ENCODE measurements at places on chromosomes 5 and 9.
A peak's percentile ranks its signal among the peaks of the same experiment; 100 is the strongest.

DNA sequence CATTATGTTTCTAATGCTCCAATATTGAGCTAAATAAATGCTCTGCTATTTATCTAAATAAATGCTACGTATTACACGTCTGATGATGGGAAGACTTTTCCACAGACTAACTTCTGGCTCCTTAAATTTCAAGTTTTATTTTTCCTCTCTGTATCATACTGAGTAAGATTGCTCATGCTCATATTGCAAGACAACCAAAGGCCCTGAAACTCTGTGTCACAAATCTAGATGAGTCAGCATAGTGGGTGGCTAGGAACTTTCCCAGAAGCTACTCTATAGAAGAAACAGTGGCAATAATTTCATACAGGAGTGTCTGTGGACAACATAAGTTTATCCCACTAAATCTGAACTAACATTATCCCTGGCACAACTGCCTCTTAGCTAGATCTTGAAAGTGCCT is 53.0 kb upstream of the RFX3 start:
- DNase-seq = no peak

- DNase-seq = no peak
These were observed at the start of gene SUSD1 for GRCh38 chr9:112174965-112175795. SUSD1 (minus strand) TSS chr9:112175297; CDS start chr9:112175235, 62 bp downstream.

GRCh38 chr5:80127116-80127552 is 92.0 kb downstream of the THBS4 start:
- DNase-seq = peak; percentile 62

GRCh38 chr9:107635101-107635802 is 145.7 kb upstream of the KLF4 start:
- no peak for DNase-seq

GRCh38 chr5:119287547-119288111 is 68.2 kb upstream of the TNFAIP8 start:
- no peak for DNase-seq

- no peak for DNase-seq
These were observed 57.1 kb upstream of the IZUMO3 start for GRCh38 chr9:24602693-24603352.

DNA sequence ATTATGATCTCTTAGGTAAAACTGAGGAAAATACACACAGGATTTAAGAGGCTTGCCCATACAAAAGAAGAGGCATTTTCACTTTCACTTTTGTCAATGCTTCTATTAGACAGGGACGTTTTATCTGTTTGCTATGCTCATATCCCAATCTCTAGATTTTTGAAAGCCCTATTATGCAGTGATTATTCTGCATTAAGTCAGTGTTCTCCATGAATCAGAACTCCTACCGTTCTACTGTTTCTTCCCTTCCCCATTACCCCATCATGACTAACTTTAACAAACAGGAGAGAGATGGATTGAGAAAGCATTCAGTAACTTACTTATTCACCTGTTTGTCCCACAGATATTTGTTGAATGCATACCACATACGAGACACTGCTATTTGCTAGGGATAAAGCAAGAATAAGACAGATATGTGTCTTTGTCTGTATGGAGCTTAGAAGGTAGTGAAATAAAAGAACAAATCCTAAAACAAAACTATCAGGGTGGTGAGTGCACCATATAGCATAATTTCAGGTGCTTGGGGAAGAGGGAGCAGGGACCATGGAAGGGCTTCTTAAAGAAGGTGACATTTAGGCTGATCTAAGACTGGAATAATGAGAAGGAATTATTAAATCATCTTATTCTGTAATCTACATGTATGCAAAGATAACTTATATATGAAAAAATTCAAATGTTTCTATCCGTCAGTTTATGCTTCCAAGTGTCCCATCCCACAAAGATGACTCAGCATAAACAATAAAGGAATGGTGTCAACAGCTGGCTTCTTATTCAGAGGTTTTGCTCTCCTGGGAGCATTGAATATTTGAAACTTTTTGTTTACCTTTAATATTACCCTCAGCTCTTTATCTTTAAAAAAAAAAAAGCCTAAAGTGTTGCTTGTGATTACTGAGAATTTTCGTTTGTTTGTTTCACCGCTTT is 328.1 kb downstream of the HINT1 start:
- DNase-seq = no peak

DNA sequence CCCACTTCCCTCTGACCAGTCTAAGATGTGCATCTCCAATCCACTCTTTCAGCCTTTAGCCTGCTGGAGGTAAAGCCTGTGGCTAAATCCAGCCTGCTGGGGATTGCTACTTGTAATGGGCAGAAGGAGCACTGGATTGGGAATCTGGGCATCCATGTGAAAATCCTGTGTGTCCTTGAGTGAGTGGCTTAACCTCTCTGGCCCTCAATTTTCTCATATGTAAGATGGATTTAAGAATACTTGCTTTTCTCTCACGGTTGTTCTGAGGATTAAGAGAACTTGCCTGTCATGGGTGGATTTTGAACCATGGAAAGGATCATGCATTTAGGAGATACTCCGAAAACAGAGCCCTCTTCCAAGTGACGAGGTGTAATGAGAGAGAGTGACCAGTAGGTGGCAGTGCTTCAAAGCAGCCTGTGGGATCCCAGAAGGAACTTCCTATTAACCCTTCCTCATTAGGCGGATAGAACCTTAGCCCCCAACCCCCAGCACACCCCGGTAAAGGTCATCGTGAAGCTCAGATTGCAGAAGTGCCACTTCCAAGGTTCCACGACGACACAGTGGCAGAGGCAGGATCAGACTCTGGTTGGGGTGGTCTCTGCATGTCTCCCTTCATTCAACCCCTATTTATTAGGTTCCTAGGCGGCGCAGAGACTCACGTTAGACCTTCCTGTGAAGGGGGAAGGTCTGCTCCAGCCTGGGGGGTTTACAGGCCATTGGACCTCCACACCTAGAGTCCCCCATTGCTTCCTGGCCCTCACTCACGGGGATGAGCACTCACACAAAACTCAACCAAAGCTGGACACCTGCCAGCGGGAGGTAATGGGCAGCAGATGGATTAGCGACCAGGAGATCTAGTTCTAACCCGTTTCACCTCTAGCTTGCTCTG is 68.7 kb upstream of the ZNF618 start:
- no peak for DNase-seq

- DNase-seq = no peak
These were observed 133.3 kb upstream of the PPP1R2B start for GRCh38 chr5:156716591-156717380.

DNA sequence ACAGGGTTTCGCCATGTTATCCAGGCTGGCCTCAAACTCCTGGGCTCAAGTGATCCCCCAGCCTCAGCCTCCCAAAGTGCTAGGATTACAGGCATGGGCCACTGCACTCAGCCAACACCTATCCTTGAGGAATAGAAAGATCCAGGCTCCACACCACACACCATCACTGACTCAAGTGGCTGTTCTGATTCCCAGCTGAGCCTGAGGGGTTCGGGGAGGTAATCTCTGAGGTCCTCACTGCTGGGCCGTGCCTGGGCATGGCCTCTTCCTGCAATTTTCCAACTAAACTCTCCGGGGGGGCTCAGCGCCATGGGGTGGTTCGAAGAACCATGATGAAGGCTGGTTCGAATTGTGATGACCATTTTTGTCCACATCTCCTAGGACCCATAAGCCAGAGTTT is 31.0 kb upstream of the IL17B start:
- DNase-seq = no peak

GRCh38 chr9:96327694-96328352 is 25.8 kb upstream of the HSD17B3 start:
- peak; percentile 59 for DNase-seq

DNA sequence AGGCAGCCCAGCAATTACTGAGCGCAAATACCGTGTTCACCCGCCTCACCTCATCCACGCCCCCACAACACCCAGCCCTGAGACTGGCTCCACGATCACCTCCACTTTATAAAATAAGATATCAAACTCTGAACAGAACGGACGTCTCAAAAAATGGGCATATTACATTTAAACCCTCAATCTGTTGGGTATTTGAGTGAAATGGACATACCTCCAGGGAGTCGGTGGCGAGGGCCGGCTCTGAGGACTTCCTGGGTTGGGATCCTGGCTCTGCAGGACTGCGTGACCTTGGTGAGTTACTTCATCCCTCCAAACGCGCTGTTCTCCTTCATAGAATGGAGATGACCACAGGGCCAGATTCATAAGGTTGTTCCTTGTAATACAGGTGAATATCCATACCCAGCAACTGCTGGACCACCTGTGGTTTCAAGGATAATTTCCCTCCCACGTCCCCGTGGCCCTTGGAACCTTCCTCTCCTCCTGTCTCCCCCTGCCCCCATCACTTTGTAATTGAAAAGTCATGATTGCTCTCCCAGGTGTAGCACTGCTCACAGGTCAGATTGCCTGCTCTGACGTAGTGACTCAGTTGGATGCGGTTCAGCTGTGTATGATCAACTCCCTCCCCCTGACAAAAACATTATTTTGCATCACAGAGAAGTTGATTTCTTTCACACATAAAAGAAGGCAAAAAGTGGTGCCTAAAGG is 135.6 kb downstream of the KCNIP1 start:
- DNase-seq = no peak

DNA sequence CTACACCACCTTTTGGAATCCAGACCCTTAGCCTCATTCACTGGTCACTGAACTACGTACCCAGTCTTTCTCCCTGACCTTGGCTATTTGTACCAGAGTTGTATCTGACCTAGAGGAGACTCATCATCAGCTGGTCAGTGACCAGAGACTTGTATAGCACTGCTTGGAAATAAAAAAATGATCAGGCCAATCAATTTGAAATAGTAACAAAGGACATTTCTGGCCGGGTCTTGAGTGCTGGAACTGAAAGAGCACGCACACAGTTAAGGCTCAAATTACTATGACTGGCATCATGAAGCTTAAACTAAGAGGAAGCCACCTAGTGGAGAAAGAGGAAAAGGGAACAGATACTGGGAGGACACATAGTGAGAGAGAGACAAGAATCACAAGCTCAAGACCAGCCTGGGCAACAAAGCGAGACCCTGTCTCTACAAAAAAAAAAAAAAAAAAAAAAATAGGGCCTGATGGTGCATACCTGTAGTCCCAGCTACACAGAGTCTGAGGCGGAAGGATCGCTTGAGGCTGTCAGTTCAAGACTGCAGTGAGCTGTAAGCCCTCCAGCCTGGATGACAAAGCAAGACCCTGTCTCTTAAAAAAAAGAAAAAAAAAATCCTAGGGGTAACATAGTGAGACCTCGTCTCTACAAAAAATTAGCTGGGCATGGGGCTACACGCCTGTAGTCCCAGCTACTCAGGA is 12.8 kb upstream of the SRP19 start:
- DNase-seq = no peak

GRCh38 chr5:80309871-80310665 is 9.7 kb upstream of the SPZ1 start:
- DNase-seq = no peak

DNA sequence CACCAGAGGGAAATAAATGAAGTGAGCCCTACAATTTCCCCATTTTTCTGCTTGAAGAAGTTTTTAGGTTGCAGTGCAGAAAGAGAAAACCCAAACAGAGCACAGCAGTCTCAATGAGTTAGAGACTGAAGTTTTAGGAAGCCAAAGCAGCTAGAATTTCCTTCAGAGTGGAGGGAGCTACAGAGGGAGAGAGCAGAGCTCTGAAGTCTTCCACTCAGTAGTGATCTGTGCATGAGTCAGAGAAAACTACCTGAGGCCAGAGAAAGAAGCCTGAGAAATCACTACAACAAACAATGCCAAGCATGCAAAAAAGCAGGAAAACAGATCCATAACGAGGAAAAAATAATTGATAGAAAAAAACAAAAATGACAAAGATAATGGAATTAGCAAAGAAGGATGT is 17.9 kb upstream of the NDUFB6 start:
- DNase-seq = no peak

GRCh38 chr5:103867857-103868598 is 305.4 kb upstream of the NUDT12 start:
- DNase-seq = no peak

DNA sequence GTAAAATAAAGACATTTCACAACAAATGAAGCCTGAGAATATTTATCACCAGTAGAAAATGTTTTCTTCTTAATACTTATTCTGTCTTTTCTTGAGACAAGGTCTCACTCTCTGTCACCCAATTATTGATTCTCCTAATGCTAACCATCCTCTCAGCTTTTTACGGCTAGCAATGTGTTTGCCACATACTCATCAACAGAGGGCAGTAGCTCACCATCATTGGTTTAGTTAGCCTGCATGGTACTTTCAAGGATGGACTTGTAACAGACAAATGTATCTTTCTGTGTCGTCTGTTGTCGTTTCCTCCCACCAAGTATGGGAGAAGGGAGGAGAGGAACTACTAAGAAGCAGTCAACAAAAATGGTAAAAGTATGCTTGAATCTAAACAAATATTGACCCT is 5.9 kb upstream of the ACO1 start:
- DNase-seq = no peak

DNA sequence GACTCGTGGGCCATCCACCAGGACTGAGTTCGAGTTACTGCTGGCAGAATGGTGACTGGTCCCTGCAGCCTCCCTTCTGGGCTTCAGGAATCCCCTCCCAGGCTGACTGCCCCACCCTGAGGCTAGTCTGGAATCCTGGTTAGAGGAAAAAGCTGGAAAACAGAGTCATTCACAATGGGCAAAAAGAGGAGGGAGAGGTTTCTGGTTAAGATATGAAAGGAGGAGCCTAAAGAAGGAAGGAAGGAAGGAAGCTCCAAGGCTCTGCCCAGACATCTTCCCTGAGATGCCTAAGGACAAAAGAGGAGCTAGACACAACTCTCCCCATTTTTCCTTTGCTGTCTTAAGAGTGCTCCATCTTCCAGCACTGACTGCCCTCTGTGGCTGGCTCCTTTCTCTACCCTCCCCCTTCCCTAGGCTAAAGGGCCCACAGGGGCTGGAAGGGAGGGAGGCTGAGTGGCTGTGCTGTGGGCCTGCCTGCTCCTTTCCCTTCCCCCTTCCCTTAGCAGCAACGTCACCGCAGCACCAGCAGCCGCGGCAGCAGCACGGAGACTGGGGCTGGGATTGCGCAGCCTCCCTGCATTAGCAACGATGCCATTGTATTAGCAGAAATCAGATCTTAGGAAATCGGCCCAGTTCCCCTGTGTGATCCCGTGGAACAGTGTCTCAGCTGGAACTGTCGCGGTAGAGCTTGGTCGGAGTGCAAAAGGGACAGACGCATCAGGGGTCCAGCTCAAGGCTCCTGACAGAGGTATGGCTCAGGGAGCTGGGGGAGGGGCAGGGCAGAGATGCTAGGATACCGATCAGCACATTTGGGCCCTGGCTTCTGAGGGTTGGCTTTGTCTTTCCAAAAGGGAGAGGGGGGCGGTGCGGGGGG is 48.7 kb downstream of the RUSC2 start:
- DNase-seq = no peak
